ENCODE measurements at places on chromosomes 4 and X. TPM values are rescaled to one million over a fixed set of nuclear protein-coding genes. Genes with fewer than 3 reads are reported as not detected.
A peak's percentile ranks its signal among the peaks of the same experiment; 100 is the strongest.

Gene KDR
- total RNA-seq = 0.49 TPM

Gene OPRPN
- total RNA-seq = not detected

DNA sequence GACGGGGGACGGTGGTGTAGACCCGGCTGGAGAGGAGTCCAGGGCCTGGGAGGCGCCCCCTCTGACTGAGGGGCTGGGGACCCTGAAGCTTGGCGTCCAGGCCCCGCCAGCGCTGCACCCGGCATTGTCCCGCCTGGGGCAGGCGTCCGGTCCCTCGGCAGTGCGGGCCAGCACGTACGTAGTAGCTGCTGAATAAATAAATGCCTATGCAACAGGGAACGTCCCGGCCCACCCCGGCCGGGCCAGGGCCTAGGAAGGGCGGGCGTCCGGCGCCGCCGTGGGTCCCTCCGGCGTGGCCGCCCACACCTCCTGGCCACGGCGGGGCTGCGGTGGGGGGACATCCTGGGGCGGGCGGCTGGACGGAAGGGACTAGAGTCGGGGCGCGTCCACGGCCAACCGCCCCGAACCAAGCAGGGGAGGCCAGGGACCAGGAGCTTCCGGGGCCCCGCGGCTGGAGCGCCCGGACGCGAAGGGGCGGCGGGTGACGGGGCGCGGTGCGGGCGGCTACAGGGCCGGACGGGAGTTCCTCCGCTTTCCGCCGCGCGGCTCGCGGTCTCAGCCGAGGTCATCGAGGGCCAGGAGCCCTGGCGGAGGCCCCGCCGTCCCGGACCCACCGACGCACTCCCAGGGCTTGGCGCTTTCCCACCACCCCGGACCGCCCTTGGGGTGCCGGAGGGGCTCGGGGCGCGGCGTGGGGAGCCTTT is 886 bp upstream of the WWC2 start:
- no peak for DNase-seq

- DNase-seq = peak; percentile 93
Observed at GRCh38 chrX:153972368-153973126, at the start of gene TMEM187. Gene TMEM187 (plus strand): TSS chrX:153972754. CDS start chrX:153982063, 9,309 bp downstream.

DNA sequence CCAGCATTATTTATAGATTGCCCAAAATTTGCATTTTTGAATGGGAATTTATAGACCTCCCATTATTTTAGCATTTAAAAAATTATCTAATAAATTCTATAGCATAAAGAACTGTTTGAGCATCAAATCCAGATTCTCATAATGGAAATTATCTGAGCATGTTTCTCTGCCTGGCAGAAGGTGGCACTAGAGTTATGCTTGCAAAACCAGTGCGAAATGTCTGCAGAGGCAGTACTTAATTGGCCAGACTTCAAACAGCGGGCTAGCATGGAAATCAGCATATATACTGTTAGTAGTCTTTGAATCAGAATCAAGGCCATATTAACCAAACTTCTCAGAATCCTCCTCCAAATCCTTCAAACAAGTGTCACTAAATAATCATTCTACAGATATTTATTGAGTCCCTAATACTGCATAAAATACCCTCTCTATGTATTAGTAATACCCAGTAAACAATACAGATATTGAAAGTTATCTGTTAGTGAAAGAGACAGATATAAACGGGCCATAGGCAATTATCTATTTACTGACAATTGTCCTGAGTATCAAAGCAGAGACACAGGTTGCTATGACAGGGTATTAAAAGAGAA is 78.7 kb upstream of the DCLK2 start:
- DNase-seq = peak; percentile 36

Gene CEP44
- total RNA-seq = 12.2 TPM

DNA sequence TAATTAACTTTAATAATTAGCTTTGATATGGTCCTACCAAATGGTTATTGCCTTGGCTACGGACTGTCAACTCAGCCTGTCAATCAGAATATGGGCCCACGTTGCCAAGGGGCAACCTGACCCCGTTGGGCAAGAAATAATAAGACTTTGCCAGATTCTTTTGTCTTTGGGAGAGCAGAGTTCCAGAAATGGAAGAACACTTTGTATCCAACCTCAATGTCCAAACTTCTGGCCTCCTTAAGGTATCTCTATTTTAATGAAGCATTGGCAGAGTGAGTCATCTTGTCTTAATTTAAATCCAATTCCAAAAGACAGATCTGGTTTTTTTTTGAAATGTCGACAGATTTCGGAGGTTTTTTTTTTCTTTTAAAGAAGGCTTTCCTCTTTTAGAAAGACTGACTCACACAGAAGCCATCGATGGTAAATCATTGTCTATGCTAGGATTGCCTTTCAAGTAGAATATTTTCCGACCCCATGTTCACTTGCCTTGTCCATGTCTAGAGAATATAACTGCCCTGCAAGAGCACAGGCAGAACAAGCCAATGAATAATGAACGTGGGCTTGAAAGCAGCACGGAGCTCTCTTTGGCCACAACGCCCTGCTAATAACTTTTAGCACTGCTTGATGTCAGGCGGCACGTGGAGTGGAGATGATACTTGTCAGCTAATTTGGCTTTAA is 190.3 kb upstream of the GATB start:
- DNase-seq = no peak

Gene SPANXN2
- not detected for total RNA-seq

- DNase-seq = no peak
Observed at GRCh38 chr4:58507079-58507478, 1396.9 kb upstream of the IGFBP7 start.

GRCh38 chrX:30589146-30589888 is 11.8 kb upstream of the TASL start:
- no peak for DNase-seq

DNA sequence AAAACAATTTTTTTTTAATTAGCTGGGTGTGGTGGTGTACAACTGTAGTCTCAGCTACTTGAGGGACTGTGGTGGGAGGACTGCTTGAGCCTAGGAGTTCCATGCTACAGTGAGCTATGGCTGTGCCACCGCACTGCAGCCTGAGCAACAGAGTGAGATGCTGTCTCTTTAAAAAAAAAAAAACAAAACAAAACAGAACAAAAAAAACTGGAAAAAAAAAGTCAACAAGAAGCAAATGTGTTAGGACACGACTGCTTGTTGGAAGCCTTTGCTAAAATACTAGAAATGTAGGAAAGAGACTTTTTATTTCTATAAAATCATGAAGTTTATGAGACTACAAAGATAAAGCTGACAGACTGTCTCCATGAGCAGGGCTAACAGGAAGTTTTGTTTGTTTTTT is 87.2 kb downstream of the SH3RF1 start:
- DNase-seq = no peak

GRCh38 chrX:110699109-110699508 is 96.5 kb downstream of the CHRDL1 start:
- peak; percentile 16 for DNase-seq

DNA sequence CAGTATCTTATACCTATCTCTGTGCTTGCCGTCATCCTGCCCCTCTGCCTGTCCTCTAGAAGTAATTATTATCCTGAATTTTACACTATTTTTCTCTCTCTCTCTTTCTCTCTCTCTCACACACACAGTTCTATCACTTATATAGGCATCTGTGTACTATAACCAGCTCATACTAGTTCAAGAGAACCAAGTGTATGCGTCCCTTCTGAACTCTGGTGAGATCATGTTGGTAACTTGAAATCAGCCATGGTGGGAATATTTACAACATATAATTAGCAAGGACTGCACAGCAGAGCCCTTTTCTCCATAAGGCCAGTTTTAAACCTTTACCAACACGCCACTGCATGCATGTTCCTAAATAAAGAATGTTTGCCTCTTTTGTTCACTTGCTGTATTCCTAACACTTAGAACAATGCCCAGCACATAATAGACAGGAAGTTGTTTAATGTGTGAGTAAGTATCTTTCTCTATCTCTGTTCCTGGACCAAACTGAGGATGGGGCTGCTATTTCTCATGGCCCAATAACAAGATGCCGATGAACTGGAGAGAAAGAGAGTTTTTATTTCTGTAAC is 51.1 kb upstream of the IL21 start:
- DNase-seq = peak; percentile 21

Measured in mammary epithelial cell (primary cell).